ENCODE measurements at places on chromosomes 1 and 21.

DNA sequence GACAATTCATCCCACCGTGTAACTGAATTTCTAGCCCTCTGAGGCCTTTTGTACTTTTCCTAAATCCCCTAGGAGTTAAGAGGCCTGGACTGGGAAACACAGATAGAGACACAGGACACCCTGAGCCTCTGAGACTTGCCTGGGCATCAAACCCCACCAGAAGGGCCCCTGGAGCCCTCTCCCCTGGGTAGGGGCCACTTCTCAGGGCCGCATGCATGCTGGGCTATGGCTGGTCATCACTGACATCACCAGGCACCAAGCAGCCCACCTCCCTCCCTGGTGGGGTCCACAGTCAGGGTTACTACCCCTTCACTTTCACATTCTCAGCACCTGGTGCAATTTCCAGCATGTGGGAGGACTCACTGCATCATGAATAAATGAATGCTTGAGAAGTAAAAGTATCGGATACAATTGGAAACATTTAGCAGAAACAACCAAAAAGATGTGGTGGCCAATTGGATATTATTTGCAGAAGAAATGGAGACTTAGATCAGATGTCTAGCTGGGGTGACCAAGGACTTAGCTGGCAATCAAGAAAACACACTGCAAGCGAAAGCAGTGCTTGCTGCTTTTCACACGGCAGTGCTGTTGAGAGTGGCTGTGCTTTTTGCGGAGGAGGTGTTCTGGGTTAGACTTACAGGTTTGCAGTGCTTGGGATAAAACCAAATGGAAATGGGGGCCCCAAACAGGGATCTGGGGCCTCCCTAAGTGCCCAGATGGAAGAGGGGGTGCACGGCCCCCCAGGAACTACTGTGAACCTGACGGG, 950 bp upstream of the KRTAP10-7 start:
- DNase-seq = no peak
- no peaks in the 10 kb centered on the region for H3K27me3 ChIP-seq

- DNase-seq = no peak
- no peak overlapping the region for H3K4me3 ChIP-seq
- H3K4me1 ChIP-seq = no peaks in the 10 kb centered on the region
- no peaks in the 10 kb centered on the region for H3K36me3 ChIP-seq
Measured at GRCh38 chr1:59126366-59126765, 170.5 kb upstream of the FGGY start.

DNA sequence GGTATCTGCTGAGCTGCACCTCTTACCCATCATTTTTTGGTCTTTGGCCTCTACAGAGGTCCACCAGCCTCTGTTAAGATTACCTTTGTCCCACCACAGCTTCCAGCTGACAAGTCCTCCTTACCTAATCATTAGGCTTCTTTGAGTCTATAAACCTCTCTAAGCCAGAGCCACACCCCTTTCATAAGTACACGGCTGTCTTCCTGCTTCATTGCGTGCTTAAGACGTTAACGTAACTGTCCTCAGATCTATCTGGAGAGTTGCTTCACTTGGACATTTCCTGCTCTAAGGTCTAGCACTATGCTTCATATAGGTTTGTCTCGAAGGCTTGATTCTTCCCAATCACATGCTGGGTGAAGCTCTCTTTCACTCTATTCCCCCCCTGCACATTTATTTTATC, 71.0 kb upstream of the CACHD1 start:
- no peak overlapping the region for H3K4me3 ChIP-seq
- H3K36me3 ChIP-seq = no peaks in the 10 kb centered on the region
- no peak for DNase-seq
- no peaks in the 10 kb centered on the region for H3K4me1 ChIP-seq
- no peaks in the 10 kb centered on the region for H3K27me3 ChIP-seq
- H3K27ac ChIP-seq = no peak overlapping the region

GRCh38 chr1:168609741-168610510, 33.5 kb downstream of the XCL1 start:
- H3K36me3 ChIP-seq = no peaks in the 10 kb centered on the region
- H3K4me3 ChIP-seq = no peak overlapping the region
- peak overlapping the region; percentile 51 for H3K27ac ChIP-seq
- no peak for DNase-seq
- no peaks in the 10 kb centered on the region for H3K27me3 ChIP-seq

- no peak for DNase-seq
- peaks cover 10% of the 10 kb centered on the region for H3K4me1 ChIP-seq
- no peaks in the 10 kb centered on the region for H3K27me3 ChIP-seq
- no peaks in the 10 kb centered on the region for H3K36me3 ChIP-seq
- H3K27ac ChIP-seq = peak overlapping the region; percentile 30
Measured at GRCh38 chr1:206672011-206672688, 12.6 kb upstream of the MAPKAPK2 start.

DNA sequence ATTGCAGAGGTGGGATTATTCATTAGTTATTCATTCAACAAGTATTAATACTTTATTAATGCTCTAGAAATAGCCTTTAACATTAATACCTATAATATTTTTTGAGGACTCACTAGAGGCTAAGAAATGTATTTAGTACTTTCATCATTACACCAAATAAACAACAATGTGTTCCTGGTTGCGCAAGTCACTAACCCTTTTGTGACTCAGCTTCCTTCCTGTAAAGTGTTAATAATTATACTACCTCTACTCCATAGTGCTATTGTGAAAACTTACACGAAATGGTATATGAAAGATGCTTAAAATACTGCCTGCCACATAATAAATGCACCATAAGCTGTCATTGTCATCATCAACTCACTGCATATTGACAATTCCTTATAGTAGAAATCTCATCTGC, 431.0 kb downstream of the DPYD start:
- no peaks in the 10 kb centered on the region for H3K4me1 ChIP-seq
- H3K27ac ChIP-seq = no peak overlapping the region
- no peak for DNase-seq
- no peaks in the 10 kb centered on the region for H3K27me3 ChIP-seq
- no peaks in the 10 kb centered on the region for H3K36me3 ChIP-seq

GRCh38 chr21:37765221-37765900, 150.9 kb downstream of the KCNJ6 start:
- no peaks in the 10 kb centered on the region for H3K4me1 ChIP-seq
- no peak overlapping the region for H3K27ac ChIP-seq
- H3K4me3 ChIP-seq = no peak overlapping the region
- no peaks in the 10 kb centered on the region for H3K27me3 ChIP-seq
- no peaks in the 10 kb centered on the region for H3K36me3 ChIP-seq

GRCh38 chr1:151655371-151655770, 43.5 kb downstream of the SNX27 start:
- DNase-seq = no peak
- H3K36me3 ChIP-seq = peaks cover 2% of the 10 kb centered on the region
- no peak overlapping the region for H3K4me3 ChIP-seq
- H3K27me3 ChIP-seq = no peaks in the 10 kb centered on the region

DNA sequence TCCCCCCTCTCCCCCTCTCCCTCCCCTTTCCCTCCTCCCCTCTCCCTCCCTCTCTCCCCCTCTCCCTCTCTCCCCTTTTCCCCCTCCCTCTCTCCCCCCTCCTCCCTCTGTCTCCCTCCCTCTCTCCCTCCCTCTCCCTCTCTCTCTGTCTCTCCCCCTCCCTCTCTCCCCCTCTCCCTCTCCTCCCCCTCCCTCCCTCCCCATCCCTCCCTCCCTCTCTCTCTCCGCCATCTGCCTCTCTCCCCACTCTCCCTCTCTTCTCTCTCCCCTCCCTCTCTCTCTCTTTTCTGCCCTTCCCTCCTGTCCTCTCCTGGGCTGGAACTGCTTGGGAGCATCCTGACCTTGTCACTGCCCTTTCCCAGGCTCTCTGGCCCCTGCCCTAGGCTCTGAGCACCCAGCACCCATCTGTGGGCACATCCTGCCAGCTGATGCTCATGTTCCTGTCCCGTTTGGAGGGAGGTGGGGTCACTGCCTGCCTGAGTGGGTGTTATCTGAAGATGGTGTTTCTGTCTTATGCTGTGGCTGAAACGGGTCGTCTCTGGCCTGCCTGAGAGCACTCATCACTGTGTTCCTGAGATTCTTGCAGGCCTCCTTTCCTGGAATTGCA, 10.8 kb downstream of the FTCD start:
- no peak for DNase-seq
- no peak overlapping the region for H3K27ac ChIP-seq
- H3K27me3 ChIP-seq = no peaks in the 10 kb centered on the region
- no peaks in the 10 kb centered on the region for H3K4me1 ChIP-seq

- H3K36me3 ChIP-seq = no peaks in the 10 kb centered on the region
- H3K27me3 ChIP-seq = no peaks in the 10 kb centered on the region
- peak; percentile 57 for DNase-seq
Measured at GRCh38 chr1:24317956-24318614, 1.1 kb upstream of the GRHL3 start.

- H3K36me3 ChIP-seq = no peaks in the 10 kb centered on the region
- H3K27ac ChIP-seq = no peak overlapping the region
- no peak overlapping the region for H3K4me3 ChIP-seq
- H3K27me3 ChIP-seq = peaks cover 30% of the 10 kb centered on the region
- DNase-seq = no peak
Measured at GRCh38 chr1:44604157-44604955, 69.9 kb downstream of the TMEM53 start.

DNA sequence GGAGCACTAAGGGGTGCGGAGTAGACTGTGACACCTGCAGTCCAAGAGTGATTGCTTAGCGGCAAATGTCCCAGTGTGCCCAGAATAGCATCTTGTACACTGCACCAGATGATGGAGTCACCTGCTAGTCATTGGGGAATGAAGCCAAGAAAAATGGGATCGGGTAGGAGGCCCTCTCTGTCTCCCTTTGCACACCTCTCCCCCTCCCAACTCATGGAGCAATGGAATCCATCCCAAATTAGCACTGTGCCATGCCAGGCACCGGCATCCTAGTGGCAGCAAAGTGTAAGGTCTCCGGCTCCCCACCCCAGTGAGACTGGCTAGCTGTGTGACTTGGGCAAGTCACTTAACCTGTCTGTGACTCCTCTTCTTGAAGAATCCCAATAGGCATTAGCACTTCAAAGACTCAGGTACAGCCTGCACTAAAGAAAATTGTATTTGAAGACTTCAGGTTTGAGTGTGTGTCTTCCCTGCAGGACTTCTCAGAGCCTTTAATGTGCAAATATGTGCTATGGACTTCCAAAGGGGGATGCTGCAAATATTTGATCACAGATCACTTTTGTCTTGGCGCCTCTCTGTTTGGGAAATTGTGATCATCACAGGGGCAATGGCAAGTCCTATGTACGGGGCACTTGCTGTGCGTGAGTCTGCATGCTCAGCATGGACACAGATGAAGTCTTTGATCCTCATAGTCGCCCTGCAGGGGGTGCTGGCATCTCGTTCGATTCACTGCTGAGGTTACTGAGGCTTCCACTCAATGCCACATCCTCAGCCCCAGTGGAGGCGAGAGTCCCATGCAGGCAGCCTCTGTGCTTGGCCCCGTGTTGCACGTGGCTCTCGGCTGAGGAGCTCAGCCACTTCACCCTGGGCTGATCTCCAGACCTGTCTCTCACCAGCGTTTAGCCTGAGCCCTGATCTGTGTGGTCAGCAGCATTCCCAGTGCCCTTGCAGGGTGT, 272.9 kb upstream of the C1orf174 start:
- H3K4me1 ChIP-seq = no peaks in the 10 kb centered on the region
- no peaks in the 10 kb centered on the region for H3K36me3 ChIP-seq
- no peak overlapping the region for H3K27ac ChIP-seq
- no peak for DNase-seq
- no peaks in the 10 kb centered on the region for H3K27me3 ChIP-seq

- H3K36me3 ChIP-seq = no peaks in the 10 kb centered on the region
- no peak overlapping the region for H3K27ac ChIP-seq
- no peaks in the 10 kb centered on the region for H3K4me1 ChIP-seq
- no peaks in the 10 kb centered on the region for H3K27me3 ChIP-seq
- no peak for DNase-seq
Measured at GRCh38 chr1:30856260-30856790, 52.2 kb downstream of the SDC3 start.

GRCh38 chr1:241081473-241081872, 275.5 kb downstream of the RGS7 start:
- H3K36me3 ChIP-seq = no peaks in the 10 kb centered on the region
- no peak for DNase-seq
- no peak overlapping the region for H3K27ac ChIP-seq
- H3K27me3 ChIP-seq = no peaks in the 10 kb centered on the region
- H3K4me1 ChIP-seq = no peaks in the 10 kb centered on the region
- H3K4me3 ChIP-seq = no peak overlapping the region

DNA sequence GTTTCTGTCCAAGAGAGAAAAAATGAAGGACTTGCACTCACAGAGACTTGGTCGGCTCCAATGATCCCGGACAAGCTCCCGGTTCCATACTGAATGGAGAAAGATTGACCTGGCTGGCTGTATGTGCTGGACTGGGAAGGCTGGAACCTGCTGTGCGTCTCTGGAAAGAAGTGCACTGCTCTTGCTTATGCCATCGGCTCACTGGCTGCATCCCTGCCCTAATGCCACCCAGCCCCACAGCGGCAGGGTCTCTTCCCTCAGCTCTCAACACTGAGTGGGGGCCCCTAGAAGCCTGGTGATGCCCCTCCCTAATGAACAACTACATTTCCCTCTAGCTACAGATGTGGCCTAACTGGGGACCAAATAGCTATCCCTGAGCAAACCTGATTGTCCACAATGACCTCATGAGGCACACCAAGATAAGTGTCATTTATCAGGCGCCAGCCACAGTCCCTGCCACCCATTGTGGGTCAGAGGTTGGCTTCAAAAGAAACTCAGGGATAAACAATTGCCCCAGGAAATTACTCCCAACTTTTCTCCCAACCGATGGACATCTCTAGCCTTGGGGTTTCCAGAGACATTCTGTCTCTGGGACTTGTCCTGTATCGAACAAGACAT, 2.6 kb downstream of the CTSE start:
- no peak for DNase-seq
- H3K27me3 ChIP-seq = no peaks in the 10 kb centered on the region
- H3K27ac ChIP-seq = no peak overlapping the region
- no peaks in the 10 kb centered on the region for H3K4me1 ChIP-seq
- H3K36me3 ChIP-seq = no peaks in the 10 kb centered on the region

DNA sequence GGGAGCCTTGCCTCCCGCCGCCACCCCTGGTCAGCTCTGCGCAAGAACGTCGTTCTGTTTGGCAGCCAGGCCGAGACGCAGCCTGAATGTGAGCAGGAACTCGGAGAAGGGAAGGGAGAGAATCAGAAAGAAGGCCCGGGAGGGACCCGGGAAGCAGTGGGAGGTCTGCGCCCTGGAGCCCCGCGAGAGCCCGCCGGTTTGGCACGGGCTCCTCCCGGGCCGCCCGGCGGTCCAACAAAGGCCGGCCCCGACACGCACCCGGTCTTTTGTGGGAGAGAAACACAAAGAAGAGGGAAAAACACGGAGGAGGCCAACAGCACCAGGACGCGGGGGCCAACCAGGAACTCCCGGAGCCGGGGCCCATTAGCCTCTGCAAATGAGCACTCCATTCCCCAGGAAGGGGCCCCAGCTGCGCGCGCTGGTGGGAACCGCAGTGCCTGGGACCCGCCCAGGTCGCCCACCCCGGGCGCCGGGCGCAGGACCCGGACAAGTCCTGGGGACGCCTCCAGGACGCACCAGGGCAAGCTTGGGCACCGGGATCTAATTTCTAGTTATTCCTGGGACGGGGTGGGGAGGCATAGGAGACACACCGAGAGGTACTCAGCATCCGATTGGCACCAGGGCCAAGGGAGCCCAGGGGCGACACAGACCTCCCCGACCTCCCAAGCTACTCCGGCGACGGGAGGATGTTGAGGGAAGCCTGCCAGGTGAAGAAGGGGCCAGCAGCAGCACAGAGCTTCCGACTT, 2.7 kb upstream of the OLIG2 start:
- DNase-seq = no peak
- no peak overlapping the region for H3K4me3 ChIP-seq
- H3K4me1 ChIP-seq = peaks cover 12% of the 10 kb centered on the region
- peaks cover 76% of the 10 kb centered on the region for H3K27me3 ChIP-seq
- no peaks in the 10 kb centered on the region for H3K36me3 ChIP-seq
- H3K27ac ChIP-seq = no peak overlapping the region

- no peaks in the 10 kb centered on the region for H3K27me3 ChIP-seq
- no peak overlapping the region for H3K27ac ChIP-seq
Measured at GRCh38 chr1:227739636-227740035, 4.4 kb downstream of the SNAP47 start.
